Activated T-cell treated with anti-CD3 and anti-CD28 coated beads, Interleukin-2, amount 50 U/mL, for 24 hours (primary cell): ENCODE measurements at places on chromosomes 11 and 22.

- peak overlapping the region; percentile 68 for H3K4me3 ChIP-seq
- no peaks in the 10 kb centered on the region for H3K36me3 ChIP-seq
- H3K27me3 ChIP-seq: no peaks in the 10 kb centered on the region
- no peak for DNase-seq
- H3K4me1 ChIP-seq: peaks cover 53% of the 10 kb centered on the region
These were observed 108.8 kb upstream of the CD44 start for GRCh38 chr11:35029979-35030682.

- no peaks in the 10 kb centered on the region for H3K4me1 ChIP-seq
- no peak for DNase-seq
These were observed 117.8 kb downstream of the NTM start for GRCh38 chr11:131488238-131488637.

- no peak overlapping the region for H3K4me3 ChIP-seq
- H3K27ac ChIP-seq: no peak overlapping the region
- no peak for DNase-seq
- H3K4me1 ChIP-seq: no peaks in the 10 kb centered on the region
These were observed 60.7 kb downstream of the LRRC32 start for GRCh38 chr11:76609736-76610370.

- H3K4me3 ChIP-seq: no peak overlapping the region
- H3K36me3 ChIP-seq: no peaks in the 10 kb centered on the region
- H3K4me1 ChIP-seq: no peaks in the 10 kb centered on the region
- H3K27me3 ChIP-seq: no peaks in the 10 kb centered on the region
- DNase-seq: no peak
These were observed 1027.7 kb upstream of the CCDC90B start for GRCh38 chr11:84313830-84314359.

DNA sequence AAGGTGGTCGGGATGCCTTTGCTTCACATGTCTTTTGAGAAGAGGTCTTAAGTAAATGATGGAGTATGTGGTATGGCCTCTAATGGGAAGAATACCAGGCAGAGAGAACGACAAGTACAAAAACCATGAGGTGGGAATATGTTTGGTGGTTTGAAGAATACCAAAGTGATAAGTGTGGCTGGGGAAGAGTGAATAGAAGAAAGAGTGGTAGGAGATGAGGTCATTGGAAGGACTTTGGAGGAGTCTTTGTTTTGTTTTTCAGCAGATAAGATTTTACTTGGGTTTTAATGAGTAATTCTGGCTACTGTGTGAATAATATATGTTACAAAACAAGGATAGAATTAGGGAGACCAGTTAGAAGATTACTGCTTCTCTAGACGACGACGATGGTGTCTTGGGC is 515.4 kb downstream of the RAB38 start:
- H3K27ac ChIP-seq: no peak overlapping the region
- H3K36me3 ChIP-seq: no peaks in the 10 kb centered on the region
- DNase-seq: no peak
- no peaks in the 10 kb centered on the region for H3K27me3 ChIP-seq

DNA sequence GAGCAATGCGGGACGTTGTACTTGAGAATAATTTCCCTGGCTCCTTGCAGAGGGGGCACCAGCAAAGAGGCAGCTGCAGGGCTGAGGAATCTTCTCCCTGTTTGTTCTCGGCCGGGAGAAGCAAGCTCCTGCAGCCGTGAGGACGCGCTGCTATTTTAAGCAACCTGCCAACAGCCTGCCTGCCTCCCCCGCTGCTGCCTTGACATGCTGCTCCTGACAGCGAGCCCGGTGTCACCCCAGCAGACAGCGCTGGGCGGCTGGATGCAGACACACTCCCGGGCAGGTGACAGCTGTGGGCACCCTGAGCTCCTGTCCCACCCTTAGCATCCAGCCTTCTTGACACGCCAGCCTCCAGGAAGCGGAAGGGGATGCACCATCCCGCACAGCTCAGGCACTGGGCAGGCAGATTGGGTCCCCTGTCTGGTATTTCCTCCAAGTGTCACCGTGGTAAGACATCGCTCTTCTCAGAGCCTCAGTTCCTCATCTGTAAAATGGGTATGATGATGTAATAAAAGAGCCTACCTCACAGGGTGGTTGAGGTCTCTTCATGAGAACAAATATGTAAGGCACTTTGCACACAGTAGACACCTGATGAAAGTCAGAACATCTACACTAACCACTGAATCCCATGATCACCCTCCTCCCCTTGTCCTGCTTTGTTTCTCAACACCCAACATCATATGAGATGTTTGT is 530.6 kb downstream of the MN1 start:
- no peaks in the 10 kb centered on the region for H3K36me3 ChIP-seq
- no peak overlapping the region for H3K4me3 ChIP-seq

- H3K27ac ChIP-seq: no peak overlapping the region
- no peaks in the 10 kb centered on the region for H3K27me3 ChIP-seq
- H3K4me3 ChIP-seq: no peak overlapping the region
- peaks cover 19% of the 10 kb centered on the region for H3K4me1 ChIP-seq
- no peaks in the 10 kb centered on the region for H3K36me3 ChIP-seq
These were observed 15.8 kb upstream of the OMP start for GRCh38 chr11:77086521-77087472.
